ENCODE measurements at places on chromosomes 6 and 20. TPM values are rescaled to one million over a fixed set of nuclear protein-coding genes. Genes with fewer than 3 reads are reported as not detected.

GRCh38 chr20:10846766-10847165, 173.0 kb upstream of the JAG1 start:
- no peak for DNase-seq

DNA sequence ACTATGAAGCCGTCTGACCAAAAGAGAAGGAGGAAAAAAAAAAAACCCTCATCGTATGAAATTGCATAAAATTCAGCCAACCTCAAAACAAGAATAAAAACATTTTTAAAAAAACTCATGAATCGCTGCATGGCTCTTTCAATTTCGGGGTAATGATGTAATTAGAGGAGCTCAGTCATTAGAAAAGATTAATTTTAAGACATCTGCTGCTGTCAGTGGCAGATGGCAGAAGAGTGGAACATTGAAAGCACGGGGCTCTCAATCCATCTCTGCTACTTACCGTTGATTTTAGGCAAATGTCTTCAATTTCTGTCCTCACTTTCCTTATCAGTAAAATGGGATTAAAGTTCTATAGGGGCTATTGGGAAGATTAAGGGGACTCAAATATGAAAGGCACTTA, 79.1 kb downstream of the EYA2 start:
- no peak for DNase-seq

- DNase-seq, result no peak
These were observed 113.4 kb upstream of the BEND3 start for GRCh38 chr6:107228754-107229153.

- DNase-seq, result peak; percentile 80
These were observed at the start of the genes DEFB124 and REM1 for GRCh38 chr20:31474758-31475427. Gene DEFB124, minus strand, starts transcription at chr20:31475127. Its CDS starts 2,114 bp downstream, at chr20:31473013. Gene REM1, plus strand, starts transcription at chr20:31475288. Its CDS starts 1,158 bp downstream, at chr20:31476446.

GRCh38 chr20:52289956-52290565, 98.5 kb upstream of the ZFP64 start:
- DNase-seq, result no peak

- no peak for DNase-seq
These were observed 95.5 kb upstream of the PTPRT start for GRCh38 chr20:43285170-43285569.

GRCh38 chr20:50434653-50435396, 75.4 kb upstream of the PTPN1 start:
- DNase-seq, result no peak

- DNase-seq, result no peak
These were observed 31.4 kb downstream of the HIVEP2 start for GRCh38 chr6:142913511-142914047.

DNA sequence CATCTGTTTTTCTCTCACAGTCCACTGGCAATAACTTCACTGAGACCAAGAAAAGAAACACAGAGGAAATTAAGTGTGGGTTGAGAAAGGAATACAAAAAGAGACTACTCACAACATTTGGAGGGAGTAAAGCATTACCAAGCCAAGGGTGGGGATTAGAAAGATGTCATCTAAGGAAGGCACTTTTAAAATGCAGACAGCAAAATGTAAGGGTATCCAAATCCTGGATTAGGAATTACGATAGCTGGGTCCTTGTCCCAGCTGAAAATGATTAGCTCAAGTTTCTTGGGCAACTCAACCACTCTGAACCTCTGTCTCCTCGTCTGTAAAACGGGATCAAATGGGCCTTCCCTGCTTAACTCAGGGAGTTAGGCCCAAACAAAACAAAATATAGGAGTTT, 2.2 kb downstream of the LEMD2 start:
- DNase-seq, result no peak

ARMH2 gene
- 0.50 TPM for total RNA-seq

SPATS1 gene
- total RNA-seq, result 0.45 TPM

SYCP2 gene
- 7.0 TPM for total RNA-seq
